Activated CD4-positive, alpha-beta T cell treated with anti-CD3 and anti-CD28 coated beads, Interleukin-2, amount 50 U/mL, for 4 hours (primary cell): ENCODE measurements at places on chromosomes 12 and 14.

DNA sequence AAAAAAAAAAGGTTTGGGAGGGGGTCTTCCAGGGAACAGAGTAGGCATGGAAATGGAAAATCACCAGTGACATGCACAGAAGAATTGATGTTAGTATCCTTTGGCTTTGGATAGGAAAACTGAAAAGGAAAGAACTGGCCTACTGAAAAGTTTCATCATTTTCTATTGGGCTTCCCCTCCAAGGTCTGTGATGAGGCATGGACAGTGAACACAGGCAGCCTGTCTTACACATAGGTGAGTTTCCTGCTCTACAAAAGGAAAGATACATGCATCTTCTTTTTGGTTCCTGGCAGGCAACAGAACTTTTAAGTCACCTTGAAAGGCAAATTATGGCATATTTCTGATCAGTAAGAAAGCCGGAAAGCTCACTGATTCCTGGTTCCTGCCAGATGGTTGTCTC, 5.8 kb downstream of the BMAL2 start:
- no peak for DNase-seq

DNA sequence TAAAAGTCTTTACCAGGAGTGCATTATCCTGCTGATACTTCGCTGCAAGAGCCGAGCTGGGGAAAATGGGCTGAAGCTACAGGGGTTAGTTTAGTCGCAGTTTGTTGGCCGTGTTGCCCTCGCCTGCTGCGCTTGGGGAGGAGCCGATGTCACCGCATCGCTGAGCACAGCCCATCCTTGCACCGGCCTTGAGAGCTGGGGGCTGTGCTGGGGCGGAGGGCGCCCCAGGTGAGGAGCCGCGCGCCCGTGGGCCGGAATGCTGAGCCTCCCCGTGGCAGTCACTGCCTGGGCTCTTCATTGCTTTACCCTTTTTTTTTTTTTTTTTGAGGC, 50.0 kb downstream of the ADGRD1 start:
- no peak for DNase-seq

DNA sequence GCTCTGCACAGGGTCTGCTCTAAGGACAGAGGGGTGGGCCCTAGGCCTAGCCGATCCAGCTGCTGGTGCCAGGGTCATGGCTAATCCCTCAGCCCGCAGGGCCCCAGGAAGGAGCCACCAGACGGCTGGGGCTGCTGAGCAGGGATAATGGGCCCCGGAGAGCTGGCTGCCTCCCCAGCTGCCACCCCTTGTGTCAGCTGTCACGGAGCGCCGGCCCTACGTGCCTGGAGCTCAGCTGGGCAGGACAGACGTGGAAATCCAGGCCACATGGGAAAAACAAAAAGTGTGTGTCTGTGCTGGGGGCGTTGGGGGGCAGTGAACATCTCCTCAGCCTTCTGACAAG, 36.2 kb downstream of the CHGA start:
- no peak for DNase-seq

DNA sequence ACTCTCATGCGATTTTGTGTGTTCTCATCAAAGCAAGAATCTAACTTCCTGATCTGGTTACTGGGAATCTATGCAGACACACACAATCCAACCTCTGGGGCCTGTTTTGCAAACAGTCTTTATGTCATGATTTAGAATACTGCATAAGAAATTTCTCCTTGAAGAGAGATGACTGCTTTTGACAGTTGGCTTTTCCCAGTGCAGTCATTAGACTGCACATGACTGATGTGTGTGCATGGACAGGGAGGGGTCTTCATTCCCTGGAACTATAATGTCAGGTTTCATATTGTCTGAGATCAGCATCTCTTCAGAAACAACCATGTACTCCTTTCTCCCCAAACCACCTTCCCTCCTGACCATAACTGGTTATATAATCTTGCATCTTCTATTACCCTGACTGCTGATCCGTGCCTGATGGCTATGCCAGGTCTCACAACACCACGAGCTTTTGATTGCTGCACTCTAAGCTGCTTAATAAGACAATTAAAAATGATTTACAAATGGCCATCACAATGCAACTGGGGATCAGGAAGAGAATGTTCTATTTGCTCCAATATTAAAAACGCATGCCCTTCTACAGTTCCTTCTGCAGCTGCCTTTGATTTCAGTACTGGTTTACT, 995.4 kb downstream of the NRXN3 start:
- DNase-seq = no peak

GRCh38 chr14:30142216-30142615, 214.6 kb upstream of the PRKD1 start:
- no peak for DNase-seq

GRCh38 chr12:121124402-121125109, 8.1 kb upstream of the P2RX7 start:
- no peak for DNase-seq

GRCh38 chr14:68820536-68820935, 27.7 kb upstream of the ZFP36L1 start:
- DNase-seq = no peak

- no peak for DNase-seq
Observed at GRCh38 chr14:101542391-101542790, 18.9 kb upstream of the DIO3 start.

GRCh38 chr12:87253157-87253556, 776.0 kb downstream of the C12orf50 start:
- no peak for DNase-seq

DNA sequence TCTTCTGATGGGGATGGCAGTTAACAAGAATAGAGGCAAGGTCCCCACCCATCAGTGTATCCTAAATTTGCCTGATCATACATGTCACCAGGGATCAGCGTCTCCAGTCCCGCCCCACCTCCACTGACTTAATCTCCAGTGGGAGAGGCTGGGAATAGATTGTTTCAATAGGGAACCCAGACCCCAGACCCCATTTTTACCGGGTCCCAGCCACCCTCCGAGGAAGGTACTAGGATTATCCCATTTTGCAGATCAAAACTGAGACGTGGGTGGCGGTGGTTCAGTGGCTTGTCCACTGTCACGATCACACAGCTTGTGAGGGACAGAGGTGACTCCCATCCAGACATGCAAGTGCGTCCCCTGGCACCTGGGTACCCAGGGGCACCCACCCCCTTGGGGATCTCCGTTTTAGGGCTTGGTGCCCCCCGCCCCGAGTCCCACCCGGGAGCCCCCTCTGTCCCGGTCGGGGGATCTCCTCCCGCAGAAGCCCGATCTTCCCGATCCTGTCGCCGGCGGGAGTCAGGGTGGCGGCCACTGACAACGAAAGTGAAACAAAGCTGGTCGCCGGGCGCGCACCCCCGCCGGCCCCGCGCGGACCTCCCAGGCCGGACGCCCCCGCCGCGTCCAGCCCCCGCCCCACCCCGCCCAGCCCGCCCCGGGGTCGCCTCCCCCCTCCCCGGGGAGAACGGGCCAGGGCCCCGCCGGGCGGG, 523 bp downstream of the WSB2 start:
- DNase-seq = peak; percentile 7

GRCh38 chr14:74573421-74574089, 38.5 kb downstream of the LTBP2 start:
- no peak for DNase-seq

- no peak for DNase-seq
Observed at GRCh38 chr14:50795142-50795541, 35.8 kb downstream of the NIN start.

- DNase-seq = no peak
Observed at GRCh38 chr12:59179231-59179630, 258.9 kb upstream of the LRIG3 start.

DNA sequence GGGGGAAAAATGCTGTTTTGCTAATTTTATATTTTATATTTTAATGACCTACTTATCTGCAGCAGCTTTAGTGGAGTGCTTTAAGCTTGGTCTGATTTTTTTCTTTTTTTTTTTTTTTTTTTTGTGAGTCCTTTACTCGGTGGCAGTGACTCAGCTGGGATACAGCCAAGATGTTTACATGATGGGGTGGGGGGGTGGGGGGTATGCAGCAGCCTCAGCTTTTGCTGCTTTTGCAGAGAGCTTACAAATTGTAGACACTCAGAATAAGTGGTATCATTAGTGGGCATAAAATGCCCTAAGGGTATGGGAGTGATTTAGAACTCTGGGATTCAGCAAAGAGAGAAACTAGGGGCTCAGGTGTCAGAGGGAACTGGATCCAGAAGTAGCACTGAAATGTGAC, 38.2 kb upstream of the ARHGAP5 start:
- no peak for DNase-seq

DNA sequence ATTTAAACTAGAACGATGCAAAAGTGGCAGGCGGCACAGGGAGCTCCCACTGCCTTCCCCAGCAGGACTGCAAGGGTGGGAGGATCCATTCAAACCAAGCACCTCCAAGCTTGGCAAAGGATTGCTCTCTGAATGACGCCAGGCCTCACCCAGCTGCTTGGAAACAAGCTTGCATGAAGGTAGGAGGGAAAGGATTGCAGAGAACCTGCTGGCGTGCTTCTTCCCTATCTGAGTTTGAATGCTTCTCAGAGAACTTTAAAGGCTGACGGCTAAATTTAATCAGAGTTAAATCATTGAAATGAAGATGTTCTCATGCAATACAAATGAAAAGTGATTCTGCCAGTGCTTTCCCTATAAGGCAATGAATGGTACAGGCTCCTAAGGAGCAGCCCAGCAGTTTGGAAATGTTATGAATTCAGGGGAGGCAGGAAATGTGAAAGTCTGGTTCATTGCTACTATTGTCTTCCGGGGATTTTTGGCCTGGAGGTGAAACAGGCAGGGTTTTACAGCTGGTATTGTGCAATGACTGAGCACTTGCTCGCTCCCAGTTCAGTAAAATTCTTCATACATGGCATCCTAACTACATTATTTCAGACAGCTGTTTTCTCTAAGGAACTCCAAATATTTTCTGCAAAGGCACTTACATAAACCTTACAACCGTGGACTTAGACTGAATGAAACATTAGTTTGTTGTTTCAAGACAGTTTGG, 31.9 kb upstream of the DUSP6 start:
- DNase-seq = no peak

DNA sequence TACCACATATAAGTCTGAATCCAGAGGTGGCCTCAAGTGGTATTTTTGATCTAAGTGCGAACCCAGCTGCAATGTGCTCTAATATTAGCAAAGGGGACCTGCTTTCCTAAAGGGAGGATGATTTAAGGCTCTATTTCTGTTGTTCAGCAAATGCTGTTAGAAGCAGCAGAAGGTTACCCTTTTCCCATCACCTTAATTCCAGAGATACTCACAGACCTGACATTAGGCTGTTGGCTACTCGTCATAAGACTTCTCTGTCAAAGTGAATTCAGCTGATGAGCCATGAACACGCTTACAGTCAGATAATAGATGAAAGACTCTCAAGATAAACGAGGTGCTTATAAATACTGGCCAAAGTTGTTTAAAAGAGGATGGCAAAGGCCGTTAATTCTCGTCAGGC, 308.7 kb upstream of the DDHD1 start:
- DNase-seq = no peak

DNA sequence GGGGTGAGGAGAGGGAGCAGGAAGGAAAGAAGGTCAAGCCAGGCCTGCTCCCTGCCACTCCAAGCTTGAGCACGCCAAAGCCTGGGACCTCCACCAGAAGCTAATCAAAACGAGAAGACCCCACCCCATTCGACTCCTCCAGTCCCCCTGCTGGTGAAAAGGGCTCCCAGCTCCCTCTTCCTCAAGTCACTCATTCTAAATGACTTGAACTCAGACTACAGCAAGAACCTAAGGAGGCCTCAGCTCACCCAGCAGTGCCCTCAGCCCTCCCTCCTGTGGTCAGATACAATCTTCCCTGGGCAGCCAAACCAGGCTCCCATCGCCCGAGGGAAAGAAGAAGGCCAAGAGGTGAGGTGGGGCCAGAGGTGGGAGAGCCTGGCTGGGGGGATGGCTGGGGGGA, 17.4 kb downstream of the HDAC7 start:
- no peak for DNase-seq

DNA sequence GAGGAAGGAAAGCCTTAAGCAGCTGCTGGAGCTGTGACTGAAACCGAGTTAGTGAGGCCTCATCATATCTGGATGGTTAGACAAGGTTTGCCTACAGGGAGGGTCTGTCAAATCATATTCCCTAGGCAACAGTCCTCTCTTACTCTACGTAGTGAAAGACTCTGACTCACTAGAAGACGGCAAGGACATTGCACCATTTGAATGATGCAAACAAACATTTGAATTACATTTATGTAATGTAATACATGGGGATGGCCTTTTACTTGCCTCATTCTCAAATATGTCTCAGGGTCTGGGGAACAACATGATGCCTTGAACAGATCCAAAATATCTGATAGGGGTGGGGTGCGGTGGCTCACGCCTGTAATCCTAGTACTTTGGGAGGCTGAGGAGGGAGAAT, 29.8 kb upstream of the STRAP start:
- no peak for DNase-seq

GRCh38 chr14:95248432-95248831, 71.3 kb downstream of the CLMN start:
- no peak for DNase-seq

GRCh38 chr14:76647697-76648298, 113.5 kb upstream of the VASH1 start:
- DNase-seq = no peak

DNA sequence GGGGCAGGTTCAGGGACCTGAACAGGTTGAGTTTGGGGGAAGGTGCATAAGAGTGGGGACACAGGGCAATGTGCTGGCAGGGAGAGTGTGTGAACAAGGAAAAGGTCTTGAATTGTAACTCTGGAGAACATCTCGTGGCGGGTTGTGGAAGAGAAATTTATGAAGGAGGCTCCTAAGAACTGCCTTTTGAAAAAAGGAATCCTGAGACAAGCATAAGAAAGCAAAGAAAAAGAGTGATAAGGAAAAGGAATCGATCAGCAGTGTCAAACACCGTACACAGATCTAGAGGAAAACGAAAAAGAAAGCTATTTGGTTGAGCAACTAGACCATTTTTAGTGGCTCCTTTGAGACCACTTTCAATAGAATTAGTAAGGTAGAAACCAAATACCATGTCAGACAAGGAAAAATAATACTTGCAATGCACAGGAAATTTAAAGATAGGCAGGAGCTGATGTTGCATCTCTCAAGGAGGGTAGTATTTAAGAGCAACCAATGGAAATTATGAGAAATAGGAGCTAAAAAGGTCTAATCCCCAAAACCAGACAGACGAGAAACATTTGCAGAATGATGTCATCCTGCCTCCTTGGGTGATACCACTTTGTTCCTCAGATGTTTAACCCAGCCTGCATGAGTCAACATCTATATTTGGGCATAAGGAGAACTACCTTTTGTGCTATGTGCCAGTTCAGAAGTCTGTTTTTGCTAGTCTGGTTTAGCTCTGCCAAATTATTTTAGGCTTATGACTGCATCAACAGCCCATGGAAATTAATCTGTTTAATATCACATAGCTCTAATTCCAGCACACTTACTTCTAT, 64.5 kb upstream of the STK38L start:
- DNase-seq = peak; percentile 1

DNA sequence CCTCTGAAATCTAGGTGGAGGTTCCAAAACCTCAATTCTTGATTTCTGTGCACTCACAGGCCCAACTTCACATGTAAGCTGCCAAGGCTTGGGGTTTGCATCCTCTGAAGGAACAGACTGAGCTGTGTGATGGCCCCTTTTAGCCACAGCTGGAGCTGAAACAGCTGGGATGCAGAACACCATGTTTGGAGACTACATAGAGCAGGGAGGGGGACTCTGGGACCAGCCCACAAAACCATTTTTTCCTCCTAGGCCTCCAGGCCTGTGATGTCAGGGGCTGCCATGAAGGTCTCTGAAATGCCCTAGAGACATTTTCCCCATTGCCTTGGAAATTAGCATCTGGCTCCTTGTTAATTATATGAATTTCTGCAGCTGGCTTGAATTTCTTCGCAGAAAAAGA, 1025.9 kb upstream of the NOVA1 start:
- no peak for DNase-seq

- no peak for DNase-seq
Observed at GRCh38 chr12:47730341-47730744, 5.1 kb upstream of the ENDOU start.
